ENCODE measurements at places on chromosomes 2 and 18. TPM values are rescaled to one million over a fixed set of nuclear protein-coding genes. Genes with fewer than 3 reads are reported as not detected.

DNA sequence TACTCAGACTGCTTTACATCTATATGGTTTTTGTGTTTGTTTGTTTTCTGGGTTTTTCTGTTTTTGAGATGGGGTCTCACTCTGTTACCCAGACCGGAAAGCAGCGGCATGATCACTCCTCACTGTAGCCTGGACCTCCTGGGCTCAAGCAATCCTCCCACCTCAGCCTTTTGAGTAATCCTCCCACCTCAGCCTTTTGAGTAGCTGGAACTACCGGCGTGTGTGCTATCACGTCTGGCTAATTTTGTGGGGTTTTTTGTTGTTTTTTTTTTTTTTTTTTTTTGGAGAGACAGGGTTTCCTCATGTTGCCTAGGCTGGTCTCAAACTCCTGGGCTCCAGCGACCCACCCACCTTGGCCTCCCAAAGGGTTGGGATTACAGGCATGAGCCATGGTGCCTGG is 9.1 kb downstream of the MAP3K2 start:
- no peak for DNase-seq

- DNase-seq = peak; percentile 91
Measured at GRCh38 chr2:23480957-23481797, 96.2 kb downstream of the KLHL29 start.

DNA sequence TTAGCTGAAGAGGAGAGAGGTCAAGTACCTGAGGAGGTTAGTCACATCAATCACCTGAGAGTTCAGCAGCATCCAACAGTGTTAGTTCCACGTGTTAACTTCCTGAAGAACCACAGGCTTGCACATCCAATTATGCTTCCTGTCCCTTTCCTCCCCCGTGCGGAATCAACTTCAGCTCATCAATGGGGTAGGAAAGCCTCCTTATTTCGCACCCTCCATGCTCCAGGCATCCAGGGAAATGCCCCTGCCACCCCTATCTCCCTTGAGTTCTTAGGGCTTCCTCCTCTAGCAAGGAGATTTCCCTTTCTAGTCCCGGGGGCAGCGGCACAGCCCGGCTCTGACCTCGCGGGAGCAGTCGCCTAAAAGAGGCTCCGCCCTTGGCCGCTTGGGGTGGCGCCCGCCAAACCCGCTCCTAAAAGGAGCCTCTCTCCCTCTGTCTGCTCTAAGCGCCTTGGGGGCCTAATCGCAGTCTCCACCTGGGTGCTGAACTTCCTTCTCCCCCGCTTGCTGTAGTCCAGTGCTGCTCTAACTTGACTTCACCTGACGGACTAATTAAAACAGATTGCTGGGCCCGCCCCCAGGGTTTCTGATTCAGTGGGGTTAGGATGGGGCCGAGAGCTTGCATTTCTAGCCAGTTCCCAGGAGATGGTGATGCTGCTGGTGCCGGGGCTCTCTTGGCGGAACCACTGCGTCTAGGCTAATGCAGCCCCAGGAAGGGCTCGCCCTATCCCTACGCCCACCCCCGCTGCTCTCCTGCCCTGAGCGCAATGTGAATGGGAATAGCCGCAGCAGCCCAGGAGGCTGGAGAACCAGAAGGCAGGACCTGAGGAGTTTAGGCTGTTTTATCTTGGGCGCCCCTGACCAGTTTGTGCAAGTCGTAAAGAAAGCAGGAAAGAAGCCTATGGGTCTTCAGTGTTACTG is 3.4 kb upstream of the TET3 start:
- no peak for DNase-seq

GRCh38 chr2:39608686-39609441 is 56.9 kb upstream of the TMEM178A start:
- DNase-seq = no peak

- DNase-seq = peak; percentile 14
Measured at GRCh38 chr2:128578406-128579390, 260.0 kb upstream of the HS6ST1 start.

DNA sequence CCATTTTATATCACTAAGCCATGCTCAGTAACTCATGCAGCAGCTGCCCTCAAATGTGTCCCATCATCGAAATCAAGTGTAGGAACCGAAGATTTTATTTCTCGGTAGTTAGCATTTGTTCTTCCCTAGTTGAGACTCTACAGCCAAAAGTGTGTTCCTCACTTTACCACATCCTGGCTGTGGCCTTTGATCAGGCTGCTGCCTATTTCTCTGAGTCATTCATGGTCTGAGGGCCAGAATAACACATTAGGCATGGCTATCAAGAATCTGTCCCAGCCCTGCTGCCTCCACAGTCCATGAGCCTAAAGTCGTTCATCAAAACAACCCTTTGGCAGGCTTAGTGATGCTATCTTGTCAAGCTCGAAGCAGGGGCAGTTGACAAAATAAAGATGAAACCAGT is 300.1 kb downstream of the TDRD15 start:
- DNase-seq = peak; percentile 26

DNA sequence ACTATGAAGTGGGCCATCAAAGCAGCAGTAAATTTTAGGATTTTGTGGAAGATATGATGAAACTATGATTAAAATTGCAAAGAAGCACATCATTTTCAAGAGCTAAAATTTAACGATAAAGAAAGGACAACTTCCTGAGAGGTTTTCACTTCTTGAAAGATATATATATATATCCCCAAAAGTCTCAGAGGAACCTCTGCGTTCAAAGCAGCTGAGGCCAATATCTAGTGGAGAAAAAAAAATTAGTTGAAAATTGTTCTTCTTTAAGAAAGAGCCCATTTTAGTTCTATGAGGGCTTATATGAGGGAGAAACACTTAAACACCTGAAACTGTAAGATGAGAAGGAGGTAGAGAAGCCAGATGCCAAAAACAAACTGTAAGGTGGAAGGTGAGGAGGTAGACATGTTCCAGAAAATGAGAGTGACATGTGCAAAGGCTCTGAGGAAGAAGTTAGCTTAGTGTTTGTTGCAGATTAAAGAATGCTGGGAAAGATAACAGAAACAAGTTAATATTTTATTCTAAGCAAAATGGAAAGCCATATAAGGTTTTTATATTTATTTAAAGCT is 72.9 kb upstream of the VRK2 start:
- no peak for DNase-seq

DNA sequence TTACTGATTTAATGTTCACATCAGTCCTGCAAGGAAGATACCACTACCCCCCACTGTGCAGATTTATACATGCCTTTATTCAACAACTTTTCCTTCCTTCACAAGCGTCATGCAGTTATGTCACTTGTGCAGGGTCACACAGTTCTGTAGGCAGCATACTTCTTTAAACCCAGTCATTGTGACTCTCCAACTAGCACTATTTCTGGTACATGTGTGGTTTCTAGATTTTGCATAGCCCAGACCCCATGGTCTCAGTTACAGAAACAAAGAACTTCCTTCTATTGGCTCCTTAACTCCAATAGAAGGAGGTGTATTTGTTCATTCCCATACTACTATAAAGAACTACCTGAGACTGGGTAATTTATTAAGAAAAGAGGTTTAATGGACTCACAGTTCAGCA is 333.1 kb downstream of the ZNF516 start:
- DNase-seq = no peak

DNA sequence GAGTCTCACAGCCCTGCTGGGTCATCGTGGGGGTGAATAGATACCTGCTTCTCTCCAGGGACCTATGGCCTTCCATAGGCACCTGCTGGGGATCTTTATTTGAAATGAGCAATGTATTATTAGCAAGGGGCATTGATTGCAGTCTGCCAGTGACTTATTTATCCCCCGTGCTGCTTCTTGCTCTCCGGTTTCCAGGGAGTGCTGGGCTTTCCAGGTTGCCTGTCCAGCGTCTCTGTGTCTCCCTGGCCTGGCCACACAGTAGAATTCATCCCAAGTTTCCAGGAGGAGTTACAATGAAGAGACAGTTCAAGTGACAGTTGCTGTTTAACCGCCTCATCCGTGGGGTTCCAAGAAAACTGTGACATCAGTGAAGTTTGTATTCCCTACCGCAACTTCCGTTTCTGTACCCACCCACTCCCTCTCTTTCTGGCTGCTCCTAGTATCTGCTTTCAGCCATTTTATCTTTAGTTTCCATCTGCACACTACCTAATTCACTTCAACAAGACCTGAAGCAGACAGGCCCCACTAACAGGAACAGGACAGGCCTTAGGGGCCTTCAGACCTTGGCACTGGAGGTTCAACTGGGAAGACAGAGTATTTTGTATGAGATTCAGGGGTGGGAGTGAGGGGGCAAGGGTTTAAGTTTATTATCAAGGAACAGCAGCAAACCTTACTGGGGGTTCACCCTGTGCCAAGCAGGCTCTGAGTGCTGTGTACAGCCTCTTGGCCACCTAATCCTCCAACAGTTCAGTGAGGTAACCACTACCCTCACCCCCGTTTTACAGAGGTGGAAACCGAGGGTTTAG is 134.8 kb downstream of the PRKCE start:
- DNase-seq = no peak

DNA sequence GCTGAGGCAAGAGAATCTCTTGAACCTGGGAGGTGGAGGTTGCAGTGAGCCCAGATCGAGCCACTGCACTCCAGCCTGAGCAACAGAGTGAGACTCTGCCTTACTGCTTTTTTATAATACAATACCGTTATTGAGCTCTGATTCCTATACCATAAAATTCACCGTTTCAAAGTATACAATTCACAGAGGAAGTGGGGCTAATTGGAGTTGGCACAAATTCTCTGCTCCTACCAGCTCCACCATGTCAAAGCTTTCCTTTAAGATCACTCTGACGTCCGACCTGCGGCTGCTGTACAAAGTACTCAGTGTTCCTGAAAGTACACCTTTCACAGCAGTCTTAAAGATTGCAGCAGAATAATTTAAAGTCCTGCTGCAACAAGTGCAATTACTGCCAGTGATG is 29.6 kb upstream of the CYBRD1 start:
- DNase-seq = no peak

- DNase-seq = peak; percentile 22
Measured at GRCh38 chr18:10274301-10274700, 180.1 kb upstream of the APCDD1 start.

DNA sequence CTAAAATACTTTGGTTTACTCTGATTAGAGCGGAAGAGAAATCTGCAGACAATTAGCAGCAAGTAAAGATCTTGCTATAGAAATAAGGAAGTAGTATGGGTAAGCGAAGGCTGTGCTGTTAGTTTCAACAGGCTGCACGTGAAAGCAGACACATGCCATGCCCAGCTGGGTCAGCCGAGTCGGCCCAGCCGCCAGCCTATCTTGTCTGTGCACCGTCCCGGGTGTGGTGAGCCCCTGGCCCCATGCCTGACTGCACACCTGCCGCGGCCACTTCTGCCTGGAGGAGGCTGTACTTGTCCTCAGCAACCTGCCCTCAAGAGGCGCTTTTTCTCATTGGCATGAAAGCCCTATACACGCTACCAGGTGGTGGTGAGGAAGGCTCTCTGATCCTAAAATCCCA is 185.5 kb downstream of the SEPTIN10 start:
- no peak for DNase-seq

GRCh38 chr2:227146456-227146855 is 17.5 kb downstream of the COL4A4 start:
- DNase-seq = no peak

- DNase-seq = no peak
Measured at GRCh38 chr2:150620416-150620815, 132.9 kb upstream of the RND3 start.

DNA sequence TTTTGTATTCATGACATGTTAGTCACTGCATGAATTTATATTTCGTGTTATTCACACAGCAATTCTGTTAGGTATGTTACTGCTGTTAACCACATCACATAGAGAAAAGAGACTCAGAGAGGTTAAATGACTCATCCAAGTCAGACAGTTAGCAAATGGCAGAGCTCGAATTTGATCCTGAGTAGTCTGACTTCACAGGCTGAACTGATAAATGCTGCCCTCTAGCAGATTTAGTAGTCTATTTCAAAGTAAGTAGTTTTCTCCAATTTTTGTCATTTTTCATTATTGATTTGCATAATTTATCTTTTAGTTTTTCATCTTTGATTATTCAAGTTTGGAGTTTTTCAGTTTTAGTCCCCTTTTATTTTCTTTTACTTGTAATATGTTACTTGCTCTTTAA is 58.3 kb downstream of the WDR7 start:
- DNase-seq = peak; percentile 79

GRCh38 chr2:173134703-173135102 is 59.1 kb downstream of the MAP3K20 start:
- DNase-seq = peak; percentile 39

DNA sequence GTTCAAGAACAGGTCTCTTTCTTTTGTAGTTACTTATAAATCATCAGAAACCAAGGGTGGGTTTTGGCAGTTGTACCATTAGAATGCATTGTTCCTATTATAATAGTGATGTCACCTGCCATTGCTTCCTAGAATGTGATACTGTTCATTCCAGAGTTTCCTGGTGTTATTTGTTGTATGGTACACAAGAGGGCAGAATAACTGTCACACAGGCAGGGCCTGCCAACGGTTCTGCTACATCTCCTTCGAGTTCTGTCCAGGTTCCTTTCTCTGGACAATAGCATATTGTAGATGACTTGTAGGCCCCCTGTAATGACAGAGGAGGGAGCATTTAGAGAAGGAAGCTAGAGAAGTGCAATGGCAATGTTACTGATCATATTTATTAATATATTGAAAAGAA is 98.3 kb downstream of the KLHL14 start:
- no peak for DNase-seq

DNA sequence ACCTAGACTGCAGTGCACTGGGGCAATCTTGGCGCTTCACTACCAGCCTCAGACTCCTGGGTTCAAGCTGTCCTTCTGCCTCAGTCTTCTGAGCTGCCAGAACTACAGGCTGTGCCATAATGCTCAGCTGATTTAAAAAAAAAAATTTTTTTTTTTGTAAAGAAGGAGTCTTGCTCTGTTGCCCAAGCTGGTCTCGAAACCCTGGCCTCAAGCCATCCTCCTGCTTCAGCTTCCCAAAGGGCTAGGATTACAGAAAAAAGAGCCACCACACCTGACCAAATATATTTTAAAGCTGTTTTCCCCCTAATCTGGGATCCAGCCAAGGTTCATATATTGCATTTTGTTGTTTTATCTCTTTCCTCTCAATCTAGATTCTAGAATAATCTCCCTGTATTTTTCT is 82.2 kb downstream of the RAB31 start:
- no peak for DNase-seq

GRCh38 chr2:10635430-10635829 is 54.3 kb downstream of the NOL10 start:
- DNase-seq = no peak

PRKAG3 gene
- polyA plus RNA-seq = not detected

SATB2 gene
- polyA plus RNA-seq = 3.8 TPM

NAT8 gene
- not detected for polyA plus RNA-seq

MC2R gene
- polyA plus RNA-seq = not detected

TUBA4B gene
- not detected for polyA plus RNA-seq

MOCOS gene
- polyA plus RNA-seq = 2.0 TPM

NMUR1 gene
- 0.02 TPM for polyA plus RNA-seq

Data from fibroblast of lung (primary cell).